CD4-positive, alpha-beta T cell treated with Interleukin-6 for 4 hours (primary cell): ENCODE measurements at places on chromosomes 5 and 9.

- no peak for DNase-seq
Measured at GRCh38 chr5:107553117-107553555, 117.6 kb downstream of the EFNA5 start.

DNA sequence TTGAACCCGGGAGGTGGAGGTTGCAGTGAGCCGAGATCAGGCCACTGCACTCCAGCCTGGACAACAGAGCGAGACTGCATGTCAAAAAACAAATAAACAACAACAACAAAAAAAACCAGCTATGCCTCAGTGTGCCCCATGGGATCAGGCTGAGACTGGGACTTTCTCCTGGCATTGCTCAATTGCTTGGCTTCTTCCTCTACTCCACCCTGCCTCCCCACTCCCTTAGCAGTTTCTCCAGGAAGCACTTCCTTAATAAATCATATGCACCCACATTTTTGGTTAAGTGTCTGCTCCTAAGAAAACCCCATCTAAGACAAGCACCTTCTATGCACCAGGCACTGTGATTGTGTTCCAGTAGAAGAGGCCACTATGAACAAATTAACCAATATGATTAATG is 41.0 kb upstream of the TMEM252 start:
- DNase-seq, result no peak

- DNase-seq, result no peak
Measured at GRCh38 chr5:100965291-100965690, 62.2 kb upstream of the ST8SIA4 start.

- no peak for DNase-seq
Measured at GRCh38 chr5:573976-574375, 38.2 kb upstream of the CEP72 start.

DNA sequence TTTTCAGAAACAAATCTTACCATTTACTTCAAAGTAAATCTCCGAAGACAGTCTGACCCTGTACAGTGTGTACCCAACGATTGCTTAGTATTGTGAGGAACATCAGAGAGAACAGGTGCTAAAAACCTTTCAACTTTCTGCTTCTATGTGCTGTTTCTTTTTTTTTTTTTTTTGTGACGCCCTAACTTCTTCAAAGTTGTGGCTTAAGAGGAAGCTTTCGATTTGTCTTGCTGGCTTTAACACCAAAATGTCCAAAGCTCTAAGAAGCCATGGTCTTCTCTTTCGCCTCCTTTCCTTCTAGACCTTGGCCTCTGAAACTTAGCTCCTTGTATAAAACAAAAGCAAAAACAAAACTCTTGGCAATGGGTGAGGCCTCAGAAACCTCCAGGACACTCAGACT is 1.2 kb downstream of the TNFSF8 start:
- peak; percentile 27 for DNase-seq
